ENCODE measurements at places on chromosomes 2 and 18.

DNA sequence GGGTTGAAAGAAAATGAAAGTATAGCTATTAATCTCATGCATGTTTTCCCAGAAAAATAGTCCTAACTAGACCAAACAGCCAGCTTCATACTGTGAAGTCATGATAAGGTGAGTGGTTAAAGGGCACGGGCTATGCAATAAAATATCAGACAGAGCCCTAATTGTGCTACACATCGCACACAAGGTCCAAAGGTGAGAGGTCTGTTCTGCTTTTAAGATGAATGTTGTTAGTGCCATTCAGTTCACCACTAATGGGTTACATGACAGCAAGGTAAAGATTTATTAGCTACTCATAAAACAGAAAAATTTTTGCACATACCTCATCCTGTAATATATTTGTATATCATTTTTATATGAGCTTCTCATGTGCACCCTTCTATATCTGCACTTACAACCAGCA, 105.0 kb upstream of the STK17B start:
- no peak for DNase-seq

DNA sequence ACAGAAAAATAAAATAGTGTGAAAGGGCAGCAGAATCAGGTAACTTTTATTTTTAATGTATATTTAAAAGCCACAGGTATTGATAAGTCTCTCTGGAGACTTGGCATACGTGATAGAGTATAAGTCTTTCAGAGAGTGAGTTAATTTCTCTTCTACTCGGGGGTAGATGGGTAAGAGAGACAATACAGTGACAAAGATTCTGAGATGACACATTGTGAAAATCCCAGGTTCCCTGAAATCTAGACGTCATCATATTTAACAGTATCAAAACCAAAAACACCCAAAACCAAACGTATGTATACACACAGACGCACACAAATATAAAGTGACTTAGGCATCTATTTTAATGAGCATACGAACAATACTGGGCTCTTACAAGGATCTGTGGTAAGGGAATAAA, 33.3 kb downstream of the NIF3L1 start:
- no peak for DNase-seq

DNA sequence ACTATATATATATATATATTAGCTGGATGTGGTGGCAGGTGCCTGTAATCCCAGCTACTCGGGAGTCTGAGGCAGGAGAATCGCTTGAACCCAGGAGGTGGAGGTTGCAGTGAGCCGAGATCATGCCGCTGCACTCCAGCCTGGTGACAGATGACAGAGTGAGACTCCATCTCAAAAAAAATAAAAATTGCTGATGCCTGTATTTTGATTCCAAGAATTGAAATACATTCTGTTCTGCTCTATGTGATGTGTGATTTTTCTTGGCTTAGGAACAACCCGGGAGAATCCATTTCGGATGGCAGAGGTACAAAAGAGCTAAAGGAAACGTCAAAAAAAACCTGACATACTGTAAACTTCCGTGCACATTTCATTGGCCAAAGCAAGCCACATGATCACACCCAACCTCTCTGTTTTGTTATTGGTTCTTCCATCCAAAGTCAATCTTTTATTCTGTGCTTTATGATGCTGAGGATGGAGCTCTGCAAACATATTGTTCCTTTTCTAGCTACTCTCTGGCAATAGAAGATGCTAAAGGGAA, 478.1 kb upstream of the MAP2 start:
- DNase-seq, result no peak

GRCh38 chr2:240994171-240994896, 4.1 kb upstream of the SNED1 start:
- DNase-seq, result no peak

GRCh38 chr2:190748966-190749365, 100.1 kb downstream of the NAB1 start:
- peak; percentile 80 for DNase-seq

- peak; percentile 50 for DNase-seq
Observed at GRCh38 chr2:163652751-163653150, 83.1 kb downstream of the FIGN start.

GRCh38 chr2:10498525-10499274, 50.6 kb upstream of the ODC1 start:
- no peak for DNase-seq

DNA sequence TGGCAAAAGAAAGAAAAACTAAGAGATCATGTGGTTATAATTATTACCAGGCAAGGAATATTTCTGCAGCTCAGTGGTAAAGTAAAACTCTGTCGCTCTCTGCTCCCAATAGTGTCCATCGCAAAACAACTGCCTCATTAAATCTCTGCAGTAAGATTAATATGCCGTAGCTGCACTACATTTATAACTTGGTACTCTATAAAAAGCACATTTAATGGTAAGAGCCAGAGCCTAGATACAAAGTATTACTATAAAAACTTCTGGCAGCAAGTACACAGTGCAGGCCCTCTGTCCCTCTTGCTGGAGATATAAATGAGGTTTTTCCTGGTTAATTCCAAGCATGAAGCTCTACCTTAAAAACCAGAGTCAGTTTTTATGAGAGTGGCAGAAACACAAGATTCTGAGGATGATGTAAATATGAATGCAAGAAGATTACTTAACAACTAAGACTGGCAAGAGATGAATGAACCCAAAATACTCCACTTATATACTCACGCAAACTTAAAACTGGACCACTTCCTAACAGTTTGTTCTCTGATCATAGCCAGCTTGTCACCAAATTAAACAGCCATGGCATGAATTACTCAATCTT, 25.5 kb downstream of the ZNF521 start:
- no peak for DNase-seq

- peak; percentile 85 for DNase-seq
Observed at GRCh38 chr18:33817096-33817495, 239.1 kb downstream of the ASXL3 start.

DNA sequence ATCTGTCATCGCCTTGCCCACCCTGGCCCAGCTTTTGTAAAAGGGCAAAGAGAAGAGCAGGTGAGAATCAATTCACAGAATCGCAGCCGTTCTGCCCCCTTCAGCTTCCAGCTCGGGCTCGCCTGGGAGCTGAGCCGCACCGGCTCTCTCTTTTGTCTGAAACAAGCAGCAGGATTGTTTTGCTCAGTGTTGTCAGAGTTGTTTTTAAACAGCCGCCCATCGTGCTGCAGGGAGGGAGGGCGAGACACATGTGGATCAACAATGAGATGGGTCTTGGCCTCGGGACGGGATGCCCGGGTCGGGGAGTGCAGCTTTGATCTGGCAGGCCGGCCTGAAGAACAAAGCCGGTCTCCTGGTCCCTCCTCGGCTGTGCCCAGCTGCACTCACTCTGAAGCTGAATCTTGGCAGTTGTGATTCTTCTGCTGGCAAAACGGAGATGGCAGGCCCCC, 39.7 kb upstream of the HDAC4 start:
- peak; percentile 13 for DNase-seq

DNA sequence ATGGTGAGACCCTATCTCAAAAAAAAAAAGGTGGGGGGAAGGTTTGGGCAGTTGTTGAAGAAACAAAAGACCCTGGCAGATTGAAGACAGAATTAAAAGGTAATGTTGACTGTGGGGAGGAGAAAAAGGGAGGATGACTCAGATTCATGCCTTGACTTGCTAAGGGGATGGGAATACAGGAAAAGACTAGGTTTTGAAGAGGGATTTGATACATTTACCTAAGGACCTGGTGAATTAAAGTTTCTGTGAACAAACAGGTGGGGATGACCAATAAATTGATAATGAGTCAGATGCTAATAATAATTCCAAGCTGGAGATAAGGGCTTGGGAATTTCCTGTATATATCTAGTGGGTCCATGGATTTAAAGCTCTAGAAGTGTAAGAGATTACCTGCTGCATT, 27.6 kb downstream of the TTR start:
- no peak for DNase-seq

DNA sequence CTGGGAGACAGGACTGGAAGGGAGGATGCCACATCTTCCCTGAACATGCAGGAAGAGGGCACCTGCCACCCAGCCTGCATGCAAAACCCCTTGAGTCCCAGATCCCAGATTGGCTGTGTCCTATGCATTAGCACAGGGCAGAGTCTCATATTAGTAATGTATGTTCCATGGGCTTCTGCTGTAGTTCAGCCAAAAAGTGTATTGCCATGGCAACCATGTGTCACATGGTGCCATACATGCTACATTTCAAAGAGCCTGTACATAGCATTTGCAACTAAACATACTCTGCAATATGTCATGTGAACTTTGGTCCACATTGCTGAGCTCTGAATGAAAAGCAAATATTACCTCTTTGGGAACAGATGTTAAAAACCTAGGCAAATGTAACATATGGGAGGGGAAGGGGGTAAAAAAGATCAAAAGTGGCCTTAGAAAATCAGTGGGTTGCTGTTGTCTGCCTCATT, 78.4 kb downstream of the DPP4 start:
- DNase-seq, result no peak

- no peak for DNase-seq
Observed at GRCh38 chr18:24678107-24678506, 217.7 kb downstream of the HRH4 start.

Measured in mesendoderm (in vitro differentiated cells).